Activated CD4-positive, alpha-beta T cell treated with anti-CD3 and anti-CD28 coated beads for 24 hours (primary cell): ENCODE measurements at places on chromosomes 16 and 17.

GRCh38 chr17:69267219-69267618, 38.6 kb upstream of the ABCA10 start:
- DNase-seq = no peak

- DNase-seq = no peak
Observed at GRCh38 chr17:45414990-45415881, 17.4 kb downstream of the ARHGAP27 start.

GRCh38 chr17:50837980-50838954, 2.9 kb downstream of the WFIKKN2 start:
- no peak for DNase-seq

DNA sequence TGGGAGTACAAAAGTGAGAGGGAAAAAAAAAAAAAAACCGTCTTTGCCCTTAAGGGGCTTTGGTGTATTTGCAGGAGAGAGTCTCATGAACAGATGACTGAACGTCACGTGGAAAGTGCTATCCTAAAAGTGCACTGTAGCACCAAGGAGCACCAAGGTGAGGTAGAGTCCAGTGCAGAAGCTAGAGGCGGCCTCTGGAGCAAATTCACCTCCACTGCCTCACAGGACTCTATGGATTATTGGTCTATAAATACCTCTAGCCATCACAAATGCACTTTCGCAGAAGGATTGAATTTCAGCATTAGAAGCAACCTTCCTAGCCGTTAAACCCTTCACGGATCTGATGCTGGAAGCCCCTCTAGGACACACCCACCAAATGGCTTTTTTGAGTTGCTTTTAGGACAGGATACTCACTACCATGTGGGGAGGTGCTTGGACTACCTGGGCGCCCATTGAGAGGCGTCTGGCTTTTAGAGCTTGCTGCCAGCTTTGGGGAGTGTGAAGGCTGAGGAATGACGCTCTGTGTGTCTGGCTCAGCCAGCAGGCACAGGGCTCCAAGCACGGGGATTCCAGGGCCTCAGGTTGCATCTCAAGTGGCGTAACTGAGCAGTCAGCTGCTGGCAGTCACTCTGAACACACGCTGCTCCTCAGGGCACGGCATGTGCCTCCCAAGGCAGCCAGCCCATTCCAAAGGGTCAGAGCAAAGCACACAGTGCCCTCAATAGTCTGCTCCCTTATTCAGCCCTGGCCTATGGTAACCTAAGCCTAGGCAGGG, 52.7 kb downstream of the CDRT4 start:
- no peak for DNase-seq

- DNase-seq = no peak
Observed at GRCh38 chr16:19706846-19707245, 11.2 kb downstream of the KNOP1 start.

- DNase-seq = no peak
Observed at GRCh38 chr17:47204722-47205418, 4.3 kb upstream of the MYL4 start.

GRCh38 chr17:18958611-18959010, 6.6 kb downstream of the SLC5A10 start:
- no peak for DNase-seq

DNA sequence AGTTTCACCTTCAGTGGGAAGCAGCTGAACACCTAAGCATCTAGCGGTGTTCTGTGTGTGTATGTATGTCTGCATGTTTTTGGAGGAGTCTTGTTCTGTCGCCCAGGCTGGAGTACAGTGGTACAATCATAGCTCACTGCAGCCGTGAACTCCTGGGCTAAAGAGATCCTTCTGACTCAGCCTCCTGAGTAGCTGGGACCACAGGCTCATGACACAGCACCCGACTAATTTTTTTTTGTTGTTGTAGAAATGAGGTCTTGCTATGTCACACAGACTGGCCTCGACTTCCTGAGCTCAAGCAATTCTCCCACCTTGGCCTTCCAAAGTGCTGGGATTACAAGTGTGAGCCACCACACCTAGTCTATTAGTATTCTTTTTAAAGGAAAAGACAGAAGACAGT, 30.2 kb upstream of the FAAP100 start:
- no peak for DNase-seq

DNA sequence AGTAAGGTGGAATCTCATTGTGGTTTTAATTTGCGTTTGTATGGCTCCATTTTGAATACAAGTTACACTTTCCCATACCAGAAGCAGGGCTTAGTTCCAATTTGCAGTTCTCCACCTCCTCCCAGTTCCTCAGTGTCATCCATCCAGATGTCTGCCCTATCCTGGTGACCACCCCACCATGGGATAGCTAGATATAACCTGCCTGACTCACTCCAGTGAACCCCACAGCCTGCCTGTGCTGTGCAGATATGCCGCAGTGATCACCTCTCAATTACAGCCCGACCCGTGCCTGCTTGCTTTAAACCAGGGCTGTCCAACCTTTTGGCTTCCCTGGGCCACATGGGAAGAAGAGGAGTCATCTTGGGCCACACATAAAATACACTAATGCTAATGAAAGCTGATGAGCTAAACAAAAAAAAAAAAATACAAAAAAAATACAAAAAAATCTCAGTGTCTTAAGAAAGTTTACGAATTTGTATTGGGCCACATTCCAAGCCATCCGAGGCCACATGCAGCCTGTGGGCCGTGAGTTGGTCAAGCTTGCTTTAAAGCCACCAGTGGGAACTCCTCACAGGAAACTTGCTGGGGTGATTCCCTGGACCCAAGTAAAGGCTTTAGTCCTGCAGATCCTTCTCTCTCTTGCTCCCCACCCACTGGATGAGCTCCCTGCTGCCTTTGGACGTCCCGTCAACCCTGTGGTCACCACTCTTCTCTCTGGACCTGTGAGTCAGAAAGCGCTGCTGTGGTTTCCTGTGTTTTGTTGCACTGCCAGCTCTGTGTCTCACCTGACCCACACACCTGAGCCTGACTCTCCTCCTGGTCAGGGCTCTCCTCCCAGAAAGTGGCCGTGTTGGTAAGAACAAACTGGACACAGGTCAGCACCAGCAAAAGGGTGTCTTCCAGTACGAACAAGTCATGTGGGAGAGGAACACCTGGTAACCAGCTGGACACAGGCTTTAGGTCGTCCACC, 83.0 kb downstream of the EMP2 start:
- no peak for DNase-seq

DNA sequence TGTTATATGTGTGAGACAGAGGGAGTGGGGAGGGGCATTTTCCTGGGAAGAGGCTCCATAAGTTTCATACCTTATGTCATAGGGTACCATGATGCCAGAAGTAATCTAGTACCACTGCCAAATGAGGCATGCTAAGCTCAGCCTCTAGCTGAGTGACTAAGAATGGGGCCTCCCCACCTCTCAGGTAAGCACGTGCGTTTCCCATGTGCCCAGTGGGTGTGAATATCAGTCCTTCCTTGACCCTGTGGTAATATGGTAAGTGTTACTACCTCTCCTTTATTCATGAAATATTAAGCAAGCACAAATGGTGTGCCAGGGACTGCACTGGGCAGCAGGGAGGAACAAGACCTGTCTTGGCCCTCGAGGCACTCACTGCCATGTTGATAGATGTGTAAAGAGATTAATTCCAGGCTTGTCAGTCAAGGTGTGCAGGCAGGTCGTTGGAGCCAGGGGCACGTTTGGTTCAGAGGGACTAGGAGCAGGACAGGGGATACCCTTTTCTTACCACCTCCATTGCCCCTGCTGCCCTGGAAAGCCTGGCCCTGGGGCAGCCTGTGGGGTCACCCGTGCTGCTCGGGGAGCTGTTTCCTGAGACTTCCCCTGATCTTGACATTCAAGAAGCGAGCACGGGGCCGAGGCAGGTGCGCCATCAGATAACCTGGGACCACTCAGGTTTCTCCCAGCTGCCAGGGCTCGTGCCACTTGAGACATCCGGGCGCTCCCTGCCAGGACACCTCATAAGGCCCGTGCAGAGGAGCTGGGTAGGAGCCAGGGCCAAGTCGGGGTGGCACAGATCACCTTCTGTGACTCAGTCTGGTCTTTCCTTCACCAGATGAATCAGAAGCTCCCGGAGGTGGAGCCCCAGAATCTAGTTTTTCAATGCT, 8.8 kb downstream of the RSAD1 start:
- no peak for DNase-seq

GRCh38 chr16:52293204-52293603, 253.7 kb downstream of the TOX3 start:
- no peak for DNase-seq

- DNase-seq = no peak
Observed at GRCh38 chr17:9020096-9020823, 1.1 kb upstream of the NTN1 start.

DNA sequence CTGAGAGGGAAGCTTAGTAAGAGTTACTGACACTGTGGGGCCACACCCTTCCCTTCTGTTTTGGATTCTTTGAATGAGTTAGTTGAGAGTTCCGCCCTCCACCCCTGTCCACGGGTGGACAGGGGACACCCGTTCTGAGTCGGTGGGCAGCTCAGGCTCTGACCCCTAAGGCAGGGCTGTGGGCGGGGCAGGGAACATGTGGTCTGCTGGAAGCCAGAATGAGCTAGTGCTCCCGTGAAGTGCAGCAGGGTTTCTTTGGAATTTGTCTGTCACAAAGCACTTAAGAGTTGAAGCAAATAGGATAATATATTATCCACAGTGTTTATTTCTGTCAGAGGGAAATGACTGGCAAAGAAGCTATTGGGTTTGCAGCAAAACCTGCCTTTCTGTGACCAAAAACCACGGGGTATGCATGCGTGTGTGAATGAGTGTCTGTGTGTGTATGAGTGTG, 90.1 kb downstream of the CLEC16A start:
- DNase-seq = no peak

DNA sequence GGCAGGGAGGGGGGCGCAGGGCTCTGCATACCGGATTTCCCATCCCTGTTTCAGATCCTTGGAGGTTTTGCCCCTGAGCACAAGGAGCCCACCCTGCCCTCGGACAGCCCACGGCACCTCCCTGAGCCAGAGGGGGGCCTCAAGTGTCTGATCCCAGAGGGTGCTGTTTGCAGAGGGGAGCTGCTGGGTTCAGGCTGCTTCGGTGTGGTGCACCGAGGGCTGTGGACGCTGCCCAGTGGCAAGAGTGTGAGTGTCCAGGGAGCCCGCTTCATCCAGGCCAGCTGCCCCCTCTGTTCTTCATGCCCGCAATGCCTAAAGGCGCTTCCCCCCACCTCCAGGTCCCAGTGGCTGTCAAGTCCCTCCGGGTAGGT, 2.5 kb downstream of the TNK1 start:
- DNase-seq = no peak

DNA sequence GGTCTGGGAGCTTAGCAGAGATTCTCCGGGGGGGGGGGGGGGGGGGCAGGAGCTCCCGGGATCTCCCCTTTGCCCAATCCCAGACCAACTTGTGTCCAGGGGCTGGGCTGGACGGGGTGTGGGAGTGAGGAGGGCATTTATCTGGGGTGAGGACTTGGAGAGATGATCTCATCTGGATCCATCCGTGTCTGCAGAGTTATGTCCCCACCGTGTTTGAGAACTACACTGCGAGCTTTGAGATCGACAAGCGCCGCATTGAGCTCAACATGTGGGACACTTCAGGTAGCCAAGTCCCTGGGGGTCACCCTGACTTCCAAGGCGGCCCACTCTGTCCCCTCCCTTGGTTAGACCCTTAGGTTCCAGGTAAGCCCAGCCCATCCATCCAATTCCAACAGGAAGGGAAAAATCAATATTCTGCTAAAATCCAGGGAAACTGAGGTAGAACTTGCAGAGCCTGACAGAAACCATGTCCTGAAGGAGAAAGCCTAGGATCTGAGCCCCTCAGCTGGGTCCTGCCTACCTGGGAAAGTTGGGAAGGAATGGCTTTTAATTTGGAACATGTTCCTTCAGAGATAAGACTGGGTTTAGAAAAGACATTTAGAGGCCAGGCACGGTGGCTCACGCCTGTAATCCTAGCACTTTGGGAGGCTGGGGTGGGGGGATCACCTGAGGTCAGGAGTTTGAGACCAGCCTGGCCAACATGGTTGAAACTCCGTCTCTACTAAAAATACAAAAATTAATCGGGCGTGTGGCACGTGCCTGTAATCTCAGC, 921 bp downstream of the RND2 start:
- DNase-seq = no peak
